ENCODE measurements at places on chromosomes 6 and 20. TPM values are rescaled to one million over a fixed set of nuclear protein-coding genes. Genes with fewer than 3 reads are reported as not detected.

The RBM24 gene
- 0.27 TPM for polyA plus RNA-seq

- 0 out of 2 replicates have a peak overlapping the region, but pooled peaks have one; percentile 100 for H3K27ac ChIP-seq
- no peaks in the 10 kb centered on the region for H3K36me3 ChIP-seq
- H3K4me3 ChIP-seq = peak overlapping the region; percentile 99
- H3K27me3 ChIP-seq = no peaks in the 10 kb centered on the region
- DNase-seq = peak; percentile 100
Observed at GRCh38 chr6:32195652-32195901, 3.1 kb upstream of the GPSM3 start.

The FAM83B gene
- 1.4 TPM for polyA plus RNA-seq

DNA sequence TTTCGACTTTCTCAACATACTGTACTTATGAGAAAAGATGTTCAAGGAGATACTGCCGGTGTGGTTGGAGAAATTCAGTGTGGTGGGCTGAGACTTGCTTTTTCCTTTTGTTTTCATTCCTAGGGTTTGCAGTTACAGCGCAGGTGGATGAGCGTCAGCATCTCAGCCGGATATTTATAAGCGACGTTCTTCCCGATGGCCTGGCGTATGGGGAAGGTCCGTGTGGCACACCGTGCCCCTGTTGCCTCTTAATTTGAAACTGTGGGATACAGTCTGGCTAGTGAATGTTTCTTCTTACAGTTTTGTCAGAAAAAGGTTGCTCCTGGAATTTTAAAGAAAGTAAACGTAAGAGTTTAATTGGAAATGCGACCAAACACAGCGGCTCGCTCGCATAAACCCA, 81.7 kb upstream of the CLDN20 start:
- H3K36me3 ChIP-seq = peaks cover 6% of the 10 kb centered on the region
- no peak for DNase-seq
- no peak overlapping the region for H3K4me3 ChIP-seq
- 0 out of 2 replicates have a peak overlapping the region, but pooled peaks have one; percentile 77 for H3K27ac ChIP-seq

DNA sequence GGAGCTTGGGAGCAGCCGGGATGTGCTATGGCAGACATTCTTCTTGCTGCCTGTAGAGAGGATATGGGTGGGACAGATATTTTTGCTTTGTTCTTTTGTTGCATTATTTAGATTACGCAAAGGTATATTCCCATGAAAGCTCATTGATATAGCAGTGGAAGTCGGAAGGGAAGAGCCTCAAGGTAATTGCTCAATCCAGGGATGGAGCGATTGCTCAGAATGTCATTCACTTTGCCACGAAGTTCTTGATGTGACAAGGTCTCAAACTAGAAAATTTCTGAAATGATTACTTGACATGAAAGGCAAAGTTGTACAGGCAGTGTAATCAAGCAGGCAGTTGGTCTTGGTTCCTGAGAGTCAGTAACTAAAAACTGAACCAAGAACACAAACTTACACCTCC, 615.6 kb upstream of the CDH4 start:
- H3K27ac ChIP-seq = no peak overlapping the region
- H3K4me1 ChIP-seq = no peaks in the 10 kb centered on the region
- no peak for DNase-seq
- H3K27me3 ChIP-seq = no peaks in the 10 kb centered on the region
- no peak overlapping the region for H3K4me3 ChIP-seq
- no peaks in the 10 kb centered on the region for H3K36me3 ChIP-seq
